ENCODE measurements at places on chromosomes 12 and 14.

DNA sequence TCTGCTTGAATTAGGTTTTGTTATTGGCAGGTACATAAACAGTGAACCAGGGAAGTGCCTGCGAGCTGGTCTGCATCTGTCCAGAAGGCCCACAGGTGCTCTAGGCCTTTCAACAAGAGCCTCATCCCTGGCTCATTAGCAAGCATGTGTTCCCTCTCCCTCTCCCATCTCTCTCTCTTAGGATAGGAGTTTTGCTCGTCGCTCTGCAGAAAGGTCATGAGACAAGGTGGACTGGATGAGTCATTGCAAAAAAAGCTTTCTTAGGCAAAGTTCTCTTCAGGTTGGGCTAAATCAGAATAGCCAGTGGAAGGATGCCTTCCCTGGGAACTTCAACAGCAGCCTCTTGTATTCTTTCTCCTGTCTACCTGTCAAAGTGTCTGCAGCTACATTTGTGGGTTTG is 14.6 kb upstream of the PRMT8 start:
- no peak for DNase-seq

DNA sequence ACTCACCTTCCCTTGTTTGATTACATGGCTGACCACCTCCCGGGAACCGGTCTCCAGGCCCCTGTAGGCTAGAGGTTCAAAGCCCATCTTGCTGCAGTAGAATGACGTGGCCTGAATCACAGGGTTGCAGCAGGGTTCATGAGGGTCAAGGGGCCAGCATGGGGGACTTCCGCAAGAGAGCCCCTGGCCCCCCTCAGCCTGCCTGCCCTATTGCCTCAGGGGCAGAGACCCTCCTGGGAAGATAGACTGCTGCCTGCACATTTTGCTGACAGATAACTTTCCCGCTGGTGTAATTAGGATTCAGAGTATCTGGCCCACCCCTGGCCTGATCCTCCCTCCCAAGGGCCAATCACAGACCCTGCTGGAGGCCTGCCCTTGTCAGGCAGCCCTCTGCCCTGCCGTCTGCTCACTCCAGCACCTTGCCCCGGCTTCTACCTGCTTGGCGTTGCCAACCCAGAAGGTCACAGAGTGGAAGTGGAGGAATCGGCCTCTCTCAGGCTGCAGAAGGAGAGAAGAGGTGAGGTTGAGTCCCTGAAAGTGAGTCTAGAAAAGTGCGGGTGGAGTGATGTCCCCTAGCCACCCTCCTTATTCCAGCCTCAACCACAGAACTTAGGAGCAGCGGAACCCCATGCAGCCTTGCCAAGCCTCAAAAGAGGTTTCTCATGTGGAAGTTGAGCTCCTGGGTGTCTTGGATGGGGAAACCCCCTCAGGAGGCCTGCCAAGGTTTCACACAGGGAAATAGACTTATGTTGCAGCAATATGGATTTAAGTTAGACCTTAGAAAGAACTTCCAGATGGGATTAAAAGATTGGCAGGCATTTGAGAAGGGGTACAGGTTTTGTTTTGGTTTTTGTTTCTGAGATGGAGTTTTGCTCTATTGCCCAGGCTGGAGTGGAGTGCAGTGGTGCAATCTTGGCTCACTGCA is 1.1 kb downstream of the HPD start:
- DNase-seq: no peak

GRCh38 chr12:122366685-122367475 is 55.6 kb downstream of the CLIP1 start:
- peak; percentile 43 for DNase-seq

DNA sequence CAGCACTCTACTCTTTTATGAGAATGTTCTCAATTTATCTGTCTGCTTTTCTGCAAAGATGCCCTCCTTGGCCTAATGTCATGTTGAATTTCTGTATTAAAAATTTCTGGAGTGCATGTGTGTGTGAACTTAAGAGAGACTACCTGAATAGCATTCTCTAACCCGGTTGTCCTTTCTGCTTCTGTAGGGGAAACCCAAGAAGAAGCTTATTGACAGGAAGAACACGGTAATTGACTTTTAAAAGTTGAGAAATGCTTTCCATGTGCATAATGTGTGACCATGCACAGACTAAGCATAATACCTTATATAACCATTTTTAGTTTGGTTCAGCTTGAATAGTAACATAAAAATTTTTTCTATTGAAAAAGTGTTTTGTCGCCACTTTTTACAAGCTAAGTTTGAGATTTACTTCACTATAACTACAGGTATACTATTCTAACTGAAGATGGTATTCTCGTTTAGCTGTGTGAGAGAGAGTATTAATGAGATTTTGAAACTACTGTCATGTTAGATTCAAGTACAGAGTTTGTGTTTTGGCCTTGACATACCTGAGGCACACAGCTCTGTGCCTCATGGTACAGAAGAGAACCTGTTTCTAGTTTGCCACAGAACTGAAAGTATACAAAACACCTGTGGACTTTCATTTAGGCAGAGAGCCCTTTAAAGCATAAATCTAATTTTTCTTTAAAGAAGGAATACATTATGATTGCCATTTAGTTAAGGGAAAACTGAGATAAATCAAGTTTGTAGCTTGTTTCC is 96.8 kb downstream of the TTLL5 start:
- DNase-seq: no peak

DNA sequence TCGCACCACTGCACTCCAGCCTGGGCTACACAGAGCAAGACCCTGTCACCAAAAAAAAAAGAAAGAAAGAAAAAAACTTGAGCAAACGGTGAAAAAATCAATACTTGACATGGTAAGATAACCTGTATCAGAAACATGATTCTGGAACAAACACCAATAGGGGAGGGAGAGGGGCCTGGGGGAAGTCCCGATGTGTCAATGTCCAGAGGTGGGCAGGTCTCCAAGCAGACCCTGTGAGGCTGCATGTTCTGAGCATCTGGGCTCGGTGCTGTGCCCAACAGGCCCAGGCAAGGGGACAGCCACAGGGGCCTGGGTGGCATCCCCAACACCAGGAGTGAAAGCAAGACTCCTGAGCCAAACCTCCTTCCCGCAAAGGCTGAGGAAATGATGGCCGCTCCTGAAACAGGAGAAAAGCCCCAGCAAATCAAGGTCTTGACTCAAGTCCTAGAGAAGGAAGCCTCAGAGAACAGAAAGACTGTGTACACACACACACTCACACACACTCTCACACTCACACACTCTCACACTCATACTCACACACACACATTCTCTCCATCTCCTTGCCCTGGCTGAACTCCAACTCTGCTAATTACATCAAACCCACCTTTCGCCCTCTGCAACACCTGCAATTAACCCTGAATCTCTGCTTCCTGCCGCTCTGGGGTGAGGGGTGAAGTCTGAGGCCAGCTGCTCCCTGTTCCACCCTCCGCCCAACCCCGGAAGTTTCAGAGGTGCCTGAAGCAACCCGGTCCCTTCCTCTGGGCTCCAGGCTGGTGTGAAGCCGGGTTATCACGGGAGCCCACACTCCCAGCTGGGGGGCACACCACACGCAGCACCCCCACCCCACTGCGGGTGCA is 20.4 kb downstream of the CCDC88C start:
- DNase-seq: no peak

GRCh38 chr12:67761566-67761965 is 113.0 kb downstream of the DYRK2 start:
- DNase-seq: no peak
